ENCODE measurements at places on chromosomes 3 and 15.

- DNase-seq, result no peak
These were observed 37.9 kb upstream of the SLCO2A1 start for GRCh38 chr3:134067531-134068161.

DNA sequence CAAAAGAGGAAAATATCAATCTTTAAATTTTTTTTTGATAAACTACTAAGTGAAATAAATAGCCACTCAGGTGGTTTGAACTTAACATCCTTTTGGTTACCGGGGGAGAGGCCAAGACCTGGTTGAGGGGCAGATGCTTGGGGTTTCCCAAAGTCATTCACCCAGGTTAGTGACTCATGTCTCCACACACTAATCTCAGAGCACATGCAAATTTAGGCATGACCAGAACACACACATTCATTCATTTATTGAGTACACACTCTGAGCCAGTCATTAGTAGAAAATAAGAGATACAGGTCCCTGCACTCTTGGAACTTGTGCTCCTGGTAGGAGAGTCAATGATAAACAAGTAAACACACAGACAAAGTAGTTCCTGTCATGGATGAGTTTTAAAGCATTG, 7.3 kb downstream of the ILDR1 start:
- DNase-seq, result no peak

- DNase-seq, result no peak
These were observed 1.6 kb downstream of the CYP11A1 start for GRCh38 chr15:74365598-74366445.

GRCh38 chr15:98715401-98715800, 67.1 kb downstream of the IGF1R start:
- no peak for DNase-seq

GRCh38 chr15:60539016-60539415, 60.1 kb upstream of the ICE2 start:
- DNase-seq, result no peak

DNA sequence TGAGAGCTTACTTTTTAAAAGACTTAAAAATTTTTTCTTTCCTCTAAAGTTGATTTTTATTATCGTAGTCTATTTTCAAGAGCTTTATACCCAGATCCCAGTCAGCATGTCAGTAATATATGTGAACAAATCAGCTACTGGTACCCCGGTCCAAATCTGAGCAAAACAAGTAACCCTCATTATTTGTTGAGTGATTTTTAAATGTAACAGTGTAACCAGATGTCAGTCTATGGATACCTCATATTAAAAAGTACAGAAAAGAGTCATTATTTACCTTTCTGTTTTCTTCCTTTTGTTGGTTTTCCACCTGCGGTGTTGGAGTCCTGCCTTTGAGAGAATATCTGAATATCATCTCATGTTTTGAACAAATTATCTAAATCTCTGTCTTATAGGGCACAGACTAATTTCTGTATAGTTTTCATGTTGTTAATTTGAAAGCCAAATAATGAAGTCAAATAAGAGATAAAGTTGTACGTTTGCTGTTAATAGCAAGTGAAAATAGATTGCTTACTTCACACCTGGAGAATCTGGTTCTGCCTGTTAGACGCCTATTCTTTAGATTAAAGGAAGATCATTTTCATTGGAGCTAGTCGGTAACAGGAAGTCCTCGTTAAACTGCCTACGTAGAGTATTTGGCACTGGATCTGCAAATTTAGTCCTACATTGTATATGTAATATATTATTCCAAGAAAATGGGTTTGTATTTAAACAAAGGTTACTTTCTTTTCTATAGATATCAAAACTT, at the start of gene STX19:
Gene STX19, minus strand, starts transcription at position 505 of the 745 bp plus-strand sequence. CDS start 13,328 bp downstream, outside the sequence.
- no peak for DNase-seq

DNA sequence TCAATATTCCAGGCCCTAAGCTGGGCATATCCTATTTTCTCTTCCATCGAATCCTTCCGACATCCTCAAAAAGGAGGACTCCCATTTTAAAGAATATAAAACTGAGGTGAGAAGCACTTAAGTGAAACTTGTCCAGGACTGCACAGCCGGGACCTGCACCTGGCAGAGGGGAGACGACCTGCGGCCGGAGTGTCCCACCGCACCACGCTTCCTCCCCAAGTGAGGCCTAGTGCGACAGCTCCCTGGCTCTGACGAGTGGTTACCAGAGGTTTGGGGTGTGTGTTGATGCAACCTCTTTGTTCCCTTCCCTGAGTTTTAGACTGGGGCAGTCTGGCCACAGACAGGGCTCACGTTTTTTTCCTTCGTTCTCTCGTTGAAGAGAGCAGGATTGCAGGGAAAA, 24.9 kb upstream of the ATP2B2 start:
- DNase-seq, result no peak

Measured in H54 (cell line).